KBM-7 (cell line): ENCODE measurements at places on chromosomes 4 and X.

GRCh38 chrX:133384454-133384853 lies 30.8 kb downstream of the GPC4 start:
- DNase-seq = no peak

DNA sequence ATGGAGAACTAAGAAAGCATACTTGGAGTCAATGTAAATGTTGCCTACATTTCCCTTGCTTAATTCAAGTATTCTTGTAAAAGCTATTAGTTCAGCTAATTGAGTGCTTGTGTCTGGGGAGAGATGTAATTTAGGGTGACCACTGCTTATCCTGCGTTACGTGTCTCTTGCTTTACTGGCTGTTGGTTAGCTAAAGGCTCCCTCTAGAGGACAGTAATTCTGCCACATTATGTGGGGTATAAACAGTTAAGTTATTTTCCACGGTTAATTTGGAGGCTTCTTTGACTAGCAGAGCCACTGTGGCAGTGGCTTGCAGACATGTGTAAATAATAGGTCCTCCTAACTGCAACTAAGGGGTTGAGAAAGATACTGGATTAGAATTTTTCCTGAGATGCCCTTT lies 25.3 kb upstream of the NAF1 start:
- peak; percentile 44 for DNase-seq

GRCh38 chrX:139844163-139844562 lies 88.7 kb downstream of the ATP11C start:
- DNase-seq = no peak

GRCh38 chr4:118947095-118947494 lies 58.4 kb downstream of the SYNPO2 start:
- no peak for DNase-seq

- DNase-seq = peak; percentile 47
Measured at GRCh38 chrX:114075073-114075673, 508.7 kb upstream of the HTR2C start.

DNA sequence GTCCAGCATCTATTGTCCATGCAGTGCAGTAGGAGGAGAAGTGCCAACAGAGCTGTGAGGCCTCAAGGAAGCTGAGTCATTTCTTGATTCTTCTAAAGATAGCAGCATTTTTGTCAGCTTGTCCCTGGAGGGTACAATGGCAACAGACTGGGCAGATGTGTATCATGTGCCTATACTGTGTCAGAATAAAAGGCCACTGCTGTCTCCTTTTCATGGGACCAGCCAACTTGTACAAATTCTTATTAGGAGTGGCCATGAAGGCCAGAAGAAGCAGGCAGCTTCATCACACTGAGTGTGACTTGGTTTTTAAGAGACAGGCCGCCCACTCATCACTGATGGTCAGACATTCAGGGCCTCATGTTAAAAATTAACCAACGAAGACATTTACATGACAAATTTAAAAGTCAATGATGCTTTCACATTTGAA lies 185.0 kb upstream of the FAM241A start:
- DNase-seq = no peak

DNA sequence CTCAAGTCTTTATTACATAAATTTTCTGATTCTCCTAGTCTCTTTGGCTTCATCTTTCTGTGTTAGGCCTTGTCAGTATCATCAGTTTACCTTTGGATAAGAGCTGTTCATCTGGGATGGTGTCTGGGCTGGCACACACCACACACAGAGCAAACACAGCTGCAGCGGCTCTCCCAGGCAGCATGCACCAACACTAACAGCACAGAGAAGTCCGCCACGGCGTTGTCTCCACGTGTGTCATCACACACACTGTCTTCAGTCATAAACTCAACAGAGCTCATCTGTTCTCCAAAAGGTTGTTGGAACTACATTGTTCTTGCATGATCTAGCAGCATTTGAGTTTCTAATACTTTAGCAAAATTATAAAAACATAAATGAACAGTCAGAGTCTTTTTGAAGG lies 851.9 kb upstream of the FRG1 start:
- no peak for DNase-seq

- no peak for DNase-seq
Measured at GRCh38 chr4:32488690-32489089, 1768.5 kb downstream of the PCDH7 start.

- no peak for DNase-seq
Measured at GRCh38 chr4:8917321-8917811, 45.7 kb upstream of the HMX1 start.

DNA sequence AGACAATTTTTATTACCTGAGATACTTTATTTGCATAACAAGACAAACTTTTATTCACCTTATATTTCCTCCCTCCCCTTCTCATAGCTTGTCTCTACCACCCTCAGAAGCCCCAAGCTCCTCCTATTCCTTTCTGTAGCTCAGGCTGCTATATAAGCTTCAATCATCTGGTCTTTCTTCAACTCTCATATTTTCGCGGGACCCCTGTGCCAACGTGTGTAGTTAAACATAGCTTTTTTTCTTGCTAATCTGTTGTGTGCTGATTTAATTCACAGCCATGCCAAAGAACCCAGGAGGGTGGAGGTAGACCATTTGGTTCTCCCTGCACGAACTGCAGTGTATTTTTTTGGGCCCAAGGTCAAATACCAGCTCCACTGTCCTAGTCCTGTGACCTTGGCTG lies 21.1 kb upstream of the CD38 start:
- no peak for DNase-seq

DNA sequence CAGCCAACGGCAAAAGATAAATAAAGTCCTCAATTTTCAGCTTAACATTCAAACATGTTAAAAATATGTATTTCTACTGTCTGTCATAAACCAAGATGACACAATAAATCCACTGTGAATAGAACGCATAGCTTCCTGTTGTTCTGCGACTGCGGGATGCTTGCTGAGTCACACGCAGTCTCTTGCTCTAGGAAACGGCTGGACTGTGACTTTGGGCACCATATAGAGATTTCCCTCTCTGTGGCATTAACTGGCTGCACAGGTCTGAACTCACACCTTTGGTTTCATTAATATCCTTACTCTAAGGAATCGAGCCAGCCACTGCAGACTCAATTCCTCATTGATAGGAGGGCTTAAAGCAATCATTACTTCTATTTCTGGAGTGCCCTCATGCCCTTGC lies 8.4 kb downstream of the BEND4 start:
- DNase-seq = peak; percentile 21

- no peak for DNase-seq
Measured at GRCh38 chr4:182205306-182205705, 37.9 kb upstream of the TENM3 start.

DNA sequence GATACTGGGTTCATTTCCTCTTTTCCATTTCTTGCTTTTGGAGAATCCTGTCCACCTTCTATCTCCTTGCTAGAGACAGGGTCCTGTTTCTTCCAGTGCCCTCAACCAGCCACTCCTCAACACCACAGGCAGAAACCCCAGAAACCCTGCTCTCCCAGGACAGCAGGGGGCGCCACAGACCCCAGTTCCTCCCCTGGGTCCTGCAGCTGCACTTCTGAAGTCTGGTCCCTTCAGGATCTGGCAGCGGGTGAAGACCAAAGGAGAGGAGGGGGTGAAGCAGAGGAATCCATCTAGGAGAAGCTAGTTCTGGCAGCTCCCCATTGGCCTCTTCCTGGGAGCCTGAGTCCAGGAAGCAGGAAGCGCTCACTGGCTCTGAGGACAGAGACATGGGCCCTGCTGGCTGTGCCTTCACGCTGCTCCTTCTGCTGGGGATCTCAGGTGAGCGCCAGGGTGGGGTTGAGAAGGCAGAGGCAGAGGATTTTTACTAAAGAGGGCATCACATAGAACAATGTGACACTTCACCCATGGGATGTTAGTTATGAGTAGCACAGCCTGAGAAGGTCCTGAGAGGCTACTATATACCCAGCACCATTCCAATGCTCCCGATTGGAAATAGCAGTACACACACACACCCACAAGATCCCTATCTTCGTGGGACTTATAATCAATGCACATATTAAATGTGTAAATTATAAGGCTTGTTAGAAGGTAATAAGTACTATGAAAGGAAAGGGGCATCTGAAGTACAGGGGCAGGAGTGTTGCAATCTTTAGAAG lies at the start of gene PRSS48:
Gene PRSS48 (plus strand): TSS at position 375 of the 776 bp plus-strand sequence. CDS start 12 bp downstream, at position 387.
- peak; percentile 62 for DNase-seq
